SK-MEL-5 (cell line): ENCODE measurements at places on chromosomes 11 and 22. TPM values are rescaled to one million over a fixed set of nuclear protein-coding genes. Genes with fewer than 3 reads are reported as not detected.

C11orf21 gene
- total RNA-seq, result not detected in 2 replicates

MMP12 gene
- total RNA-seq, result not detected in 2 replicates

LGALS12 gene
- not detected in 2 replicates for total RNA-seq

SAA1 gene
- 0.40 TPM in 1 of 2 replicates, not detected in the other for total RNA-seq

YIF1A gene
- total RNA-seq, result 178 and 183 TPM in 2 replicates
